AG09309 (cell line): ENCODE measurements at places on chromosomes 5 and 9.

DNA sequence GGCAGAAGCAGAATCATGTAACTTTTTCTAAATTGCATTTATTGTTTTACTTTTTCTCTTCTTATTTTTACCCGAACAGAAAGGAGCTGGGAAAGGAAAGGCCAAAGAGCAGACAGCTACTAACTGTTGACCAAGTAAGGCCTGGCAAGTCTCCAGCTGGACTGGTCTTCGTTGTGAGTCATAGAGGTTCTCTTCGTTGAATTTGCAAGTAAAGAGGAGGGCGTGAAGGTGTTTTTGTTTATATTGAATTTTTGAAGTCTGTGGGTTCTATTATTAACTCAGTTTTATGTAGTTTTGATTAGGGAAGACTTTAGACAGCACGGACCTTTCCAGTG, 416.5 kb upstream of the CCNH start:
- DNase-seq = no peak

GRCh38 chr5:139924294-139925215, 118.5 kb downstream of the NRG2 start:
- no peak for DNase-seq

GRCh38 chr5:170355601-170356098, 33.5 kb downstream of the KCNMB1 start:
- no peak for DNase-seq

DNA sequence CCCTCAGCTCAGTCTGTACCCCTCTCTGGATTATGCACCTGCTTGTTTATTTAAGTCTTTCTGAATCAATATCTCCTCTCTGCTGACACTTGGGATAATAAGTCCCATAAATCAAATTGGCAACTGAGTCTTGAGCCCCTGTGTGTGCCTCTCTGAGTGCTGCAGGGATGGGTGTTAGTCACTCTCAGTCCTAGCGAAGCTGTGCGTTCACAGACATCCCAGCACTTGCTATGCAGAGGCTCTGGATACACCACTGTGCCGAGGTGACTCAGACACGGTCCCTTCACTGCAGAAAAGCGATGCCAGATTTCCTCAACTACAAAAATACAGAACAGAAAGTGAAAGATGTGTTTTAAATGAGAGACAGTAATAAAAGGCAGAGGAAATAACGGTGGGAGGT, 4.1 kb upstream of the KCNMB1 start:
- DNase-seq = no peak

DNA sequence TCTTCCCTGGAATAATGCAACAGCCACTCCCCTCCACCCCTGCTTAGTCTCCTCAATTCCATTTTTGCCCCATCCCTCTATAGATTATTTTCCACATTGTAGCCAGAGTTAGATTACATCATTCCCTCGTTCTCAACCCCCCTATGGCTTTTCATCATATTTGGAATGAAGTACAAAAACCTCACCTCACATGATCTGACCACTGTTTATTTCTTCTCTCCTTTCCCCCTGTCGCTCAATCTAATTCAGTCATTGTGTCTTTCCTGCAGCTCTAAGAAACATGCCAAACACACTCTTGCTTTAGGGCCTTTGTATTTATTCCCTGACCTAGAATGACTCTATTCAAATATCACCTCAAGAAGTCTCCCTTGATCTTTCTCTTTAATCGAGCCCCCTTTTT, 22.6 kb upstream of the HK3 start:
- no peak for DNase-seq

GRCh38 chr9:131144201-131144600, 18.8 kb downstream of the NUP214 start:
- no peak for DNase-seq
